ENCODE measurements at places on chromosomes 5 and 9.

GRCh38 chr5:172897481-172898217 lies 61.6 kb upstream of the RPL26L1 start:
- no peak for DNase-seq

DNA sequence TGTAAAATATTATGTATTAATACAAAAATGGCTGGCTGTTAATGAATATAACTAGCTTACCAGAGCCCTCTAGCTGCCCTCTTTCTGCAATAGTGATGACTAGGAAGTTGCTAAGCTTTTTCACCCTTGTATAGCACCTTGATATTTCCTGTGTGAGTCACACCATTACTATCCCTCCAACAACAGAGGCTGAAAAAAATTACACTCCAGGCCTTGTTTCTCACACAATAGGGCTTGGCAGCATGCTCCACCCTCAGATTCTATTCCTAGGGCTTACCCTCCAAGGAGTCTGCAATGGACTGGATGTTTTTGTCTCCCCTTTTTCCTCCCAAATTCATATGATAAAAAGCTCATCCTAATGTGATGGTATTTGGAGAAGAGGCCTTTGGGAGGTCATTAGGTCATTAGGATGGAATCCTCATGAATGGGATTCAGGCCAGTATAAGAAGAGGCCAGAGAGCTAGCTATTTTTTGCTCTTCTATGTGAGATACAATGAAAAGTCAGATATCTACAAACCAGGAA lies 184.6 kb upstream of the MAP1B start:
- DNase-seq: no peak

- DNase-seq: no peak
Measured at GRCh38 chr5:94335936-94336335, 282.5 kb downstream of the KIAA0825 start.

DNA sequence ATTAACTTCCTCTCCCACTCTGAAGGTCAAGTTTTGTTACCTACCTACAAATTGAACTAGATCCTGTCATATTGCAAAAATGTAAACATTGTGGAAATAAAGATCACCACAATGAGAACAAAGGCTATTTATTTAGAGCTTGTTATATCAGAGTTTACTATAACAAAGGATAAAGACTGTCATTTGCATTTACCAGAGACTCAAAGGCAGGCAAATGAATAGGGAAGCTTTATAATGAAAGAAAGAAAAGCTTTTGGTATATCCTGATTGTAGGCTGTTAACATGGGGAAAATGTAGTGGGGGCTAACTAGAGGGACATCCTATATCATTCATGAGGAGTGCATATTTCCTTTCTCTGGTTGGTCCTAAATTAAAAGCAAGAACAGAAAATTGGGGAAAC lies 403.5 kb upstream of the TYRP1 start:
- no peak for DNase-seq

- DNase-seq: no peak
Measured at GRCh38 chr5:104526866-104527265, 964.3 kb upstream of the NUDT12 start.

GRCh38 chr9:93203718-93204469 lies 20.0 kb downstream of the WNK2 start:
- DNase-seq: no peak

DNA sequence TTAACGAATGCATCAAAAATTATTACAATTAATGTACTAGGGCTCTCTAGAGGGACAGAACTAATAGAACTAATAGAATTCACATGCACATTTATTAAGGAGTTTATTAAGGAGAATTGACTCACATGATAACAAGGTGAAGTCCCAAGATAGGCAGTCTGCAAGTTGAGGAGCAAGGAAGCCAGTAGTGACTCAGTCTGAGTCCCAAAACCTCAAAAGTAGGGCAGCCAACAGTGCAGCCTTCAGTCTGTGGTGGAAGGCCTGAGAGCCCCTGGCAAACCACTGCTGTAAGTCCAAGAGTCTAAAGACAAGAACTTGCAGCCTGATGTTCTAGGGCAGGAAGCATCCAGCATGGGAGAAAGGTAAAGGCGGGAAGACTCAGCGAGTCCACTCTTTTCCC lies 633.8 kb downstream of the SEMA5A start:
- no peak for DNase-seq

GRCh38 chr9:93673021-93673838 lies 96.8 kb downstream of the PHF2 start:
- DNase-seq: no peak

GRCh38 chr9:136865041-136865767 lies 904 bp downstream of the EDF1 start:
- DNase-seq: no peak

GRCh38 chr9:127786773-127787104 lies 905 bp downstream of the CDK9 start:
- DNase-seq: no peak

DNA sequence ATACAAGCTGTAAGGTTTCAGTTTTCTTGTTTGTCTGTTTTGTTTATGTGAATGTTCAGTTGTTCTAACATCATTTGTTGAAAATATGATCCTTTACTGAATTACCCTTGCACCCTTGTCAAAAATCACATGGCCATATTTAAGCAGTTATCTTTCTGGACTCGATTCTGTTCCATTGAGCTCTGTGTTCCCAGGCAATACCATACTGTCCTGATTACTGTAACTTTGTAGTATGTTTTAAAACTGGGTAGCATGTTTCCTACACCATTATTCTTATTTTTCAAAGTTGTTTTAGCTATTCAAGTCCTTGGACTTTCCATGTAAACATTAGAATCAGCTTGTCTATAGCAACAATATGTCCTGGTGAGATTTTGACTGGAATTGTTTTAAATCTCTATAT lies 66.7 kb upstream of the PRSS3 start:
- no peak for DNase-seq

- no peak for DNase-seq
Measured at GRCh38 chr9:88772575-88772974, 218.7 kb upstream of the S1PR3 start.

DNA sequence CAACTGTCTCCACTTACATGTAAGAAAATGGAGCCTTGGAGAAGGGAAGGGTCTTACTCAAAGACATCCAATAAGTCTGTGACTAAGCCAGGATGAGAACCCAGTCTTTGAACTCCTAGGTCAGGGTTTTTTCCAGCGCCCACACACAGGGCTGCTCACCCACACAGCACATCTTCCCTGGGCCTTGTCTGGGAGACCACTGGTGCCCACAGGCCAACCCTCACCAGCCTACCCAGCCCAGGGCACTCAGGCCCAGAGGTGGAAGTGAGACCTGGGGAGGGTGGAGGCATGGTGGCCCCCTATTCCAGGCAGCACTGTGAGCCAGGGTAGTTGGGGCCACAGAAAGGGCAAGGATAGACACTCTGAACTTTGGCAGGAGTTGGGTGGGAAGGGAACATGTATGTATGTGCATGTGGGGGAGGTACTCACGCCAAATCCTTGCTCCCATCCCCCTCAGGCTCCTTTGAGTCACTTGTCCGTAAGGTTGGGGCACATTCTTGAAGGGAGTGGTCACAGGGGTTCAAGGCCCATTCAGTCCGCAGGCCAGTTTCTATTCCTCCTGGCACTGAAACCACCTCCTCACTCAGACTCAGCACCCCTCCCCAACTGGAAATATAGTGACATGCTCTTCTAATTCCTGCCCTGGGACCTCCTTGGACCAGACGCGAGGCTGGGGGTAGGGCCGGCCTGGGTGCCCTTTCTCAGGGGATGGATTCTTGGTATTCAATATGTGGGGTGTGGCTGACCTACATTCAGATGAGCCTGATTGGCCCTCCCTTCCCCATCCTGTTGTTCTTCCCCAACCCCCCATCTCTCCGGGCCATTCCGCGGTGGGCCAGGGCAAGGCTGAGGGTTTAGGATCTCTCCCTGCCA lies 2.9 kb upstream of the SLC4A9 start:
- DNase-seq: no peak

DNA sequence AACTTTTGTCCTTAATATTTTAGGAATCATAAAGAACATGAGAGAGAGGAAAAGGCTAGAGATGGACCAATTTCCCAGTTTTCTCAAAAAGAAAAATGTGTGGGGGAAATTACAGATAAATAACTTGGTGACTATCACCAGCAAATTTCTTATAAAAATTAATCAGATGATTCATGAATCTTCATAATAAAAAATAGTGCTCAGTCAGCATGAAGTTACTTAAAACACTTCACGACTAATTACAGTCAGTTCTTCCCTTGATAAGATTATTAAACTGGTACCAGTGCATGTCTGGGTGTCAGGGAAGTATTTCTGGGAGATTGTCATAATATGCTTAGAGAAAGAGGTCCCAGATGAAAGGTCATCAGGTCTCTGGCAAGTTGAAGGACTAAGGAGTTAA lies 133.0 kb downstream of the SNCAIP start:
- DNase-seq: no peak

GRCh38 chr5:149895416-149896345 lies 48.9 kb downstream of the PDE6A start:
- DNase-seq: no peak

DNA sequence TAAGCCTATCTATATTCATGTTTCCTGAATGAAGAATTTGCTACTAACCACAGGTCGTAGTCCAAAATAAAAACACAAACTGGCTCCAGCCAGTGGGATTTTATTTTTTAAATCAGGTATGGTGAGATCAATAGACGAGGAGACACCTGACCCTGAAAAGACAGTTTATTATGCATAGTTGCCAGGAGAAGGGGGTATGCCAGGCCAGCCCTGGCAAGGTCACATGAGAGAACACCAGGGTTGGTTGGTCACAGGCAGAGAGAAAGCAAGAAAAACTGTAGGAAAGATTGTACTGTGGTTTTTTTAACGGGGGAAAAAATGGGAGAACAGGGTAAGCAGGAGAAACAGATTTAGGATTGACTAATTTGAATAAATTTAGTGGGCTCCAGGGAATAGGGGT lies 125.3 kb downstream of the CDH18 start:
- no peak for DNase-seq

DNA sequence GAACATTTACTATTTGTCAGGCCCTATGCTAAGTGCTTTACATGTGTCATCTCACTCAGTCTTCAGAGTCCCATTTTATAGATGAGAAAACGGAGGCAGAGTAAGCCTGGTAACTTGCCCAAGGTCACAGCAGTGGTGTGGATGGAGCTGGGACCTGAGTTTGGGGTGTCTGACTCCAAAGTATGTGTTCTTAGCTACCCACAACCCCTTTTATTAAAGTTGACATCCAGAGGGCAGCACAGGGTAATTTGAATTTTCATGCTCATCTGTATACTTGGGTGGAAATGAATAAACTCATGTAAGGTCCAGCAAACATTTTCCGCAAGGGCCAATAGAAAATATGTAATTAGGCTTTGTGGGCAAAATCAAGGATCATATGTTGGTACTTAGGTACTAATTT lies 93.4 kb upstream of the SLC25A48 start:
- no peak for DNase-seq

- DNase-seq: no peak
Measured at GRCh38 chr9:92171822-92172221, 56.6 kb upstream of the SPTLC1 start.

DNA sequence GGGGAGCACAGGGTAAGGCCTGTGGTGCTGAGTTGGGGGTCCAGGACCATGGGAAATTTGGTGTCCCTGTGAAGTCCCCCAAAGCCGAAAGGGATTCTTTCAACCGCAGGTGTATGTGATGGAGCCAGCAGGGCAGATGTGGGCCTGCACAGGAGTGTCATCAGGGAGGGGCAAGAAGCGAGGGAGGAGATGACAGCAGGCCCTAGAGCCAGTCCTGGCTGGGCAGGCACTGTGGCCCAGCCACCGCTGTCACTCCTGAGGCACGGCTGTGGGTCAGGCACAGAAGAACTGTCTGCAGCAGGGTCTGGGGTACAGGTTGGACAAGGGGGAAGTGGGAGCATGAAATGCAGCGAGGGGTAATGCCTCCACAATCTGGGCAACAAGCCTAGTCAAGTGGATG lies 4.8 kb downstream of the HK3 start:
- no peak for DNase-seq

DNA sequence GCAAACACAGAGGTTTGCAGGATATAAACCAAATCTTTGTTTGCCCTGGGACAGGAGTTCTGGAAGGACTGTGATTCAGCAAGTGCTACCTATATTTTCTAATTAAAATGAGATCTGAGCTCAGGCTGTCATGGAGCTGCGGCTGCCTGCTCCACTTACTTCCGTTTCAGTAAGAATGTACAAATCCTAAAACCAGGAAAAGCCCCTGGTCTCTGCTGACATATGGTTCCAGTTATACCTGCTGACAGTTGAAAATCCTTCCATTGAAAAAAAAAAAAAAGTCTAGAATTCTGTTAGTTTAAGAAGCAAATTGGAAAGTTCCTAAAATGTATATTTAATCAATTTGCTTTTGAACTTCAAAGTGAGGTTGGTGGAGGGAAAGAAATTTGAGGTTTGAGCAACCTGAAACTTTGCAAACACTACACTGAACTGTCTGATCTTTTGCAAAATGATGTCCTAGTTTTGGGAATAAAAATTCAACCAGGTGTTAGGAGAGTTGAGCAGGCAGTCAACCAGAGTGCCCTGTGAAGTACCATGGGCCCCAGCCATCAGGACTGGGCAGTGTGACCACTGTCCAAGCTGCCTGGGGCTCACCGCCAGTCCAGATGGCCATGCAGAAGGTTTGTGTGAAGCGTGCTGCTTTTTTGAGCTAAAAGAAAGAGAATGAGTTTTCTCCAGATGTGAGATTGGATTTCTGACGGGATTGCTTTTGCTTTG lies 50.6 kb downstream of the SHB start:
- no peak for DNase-seq

DNA sequence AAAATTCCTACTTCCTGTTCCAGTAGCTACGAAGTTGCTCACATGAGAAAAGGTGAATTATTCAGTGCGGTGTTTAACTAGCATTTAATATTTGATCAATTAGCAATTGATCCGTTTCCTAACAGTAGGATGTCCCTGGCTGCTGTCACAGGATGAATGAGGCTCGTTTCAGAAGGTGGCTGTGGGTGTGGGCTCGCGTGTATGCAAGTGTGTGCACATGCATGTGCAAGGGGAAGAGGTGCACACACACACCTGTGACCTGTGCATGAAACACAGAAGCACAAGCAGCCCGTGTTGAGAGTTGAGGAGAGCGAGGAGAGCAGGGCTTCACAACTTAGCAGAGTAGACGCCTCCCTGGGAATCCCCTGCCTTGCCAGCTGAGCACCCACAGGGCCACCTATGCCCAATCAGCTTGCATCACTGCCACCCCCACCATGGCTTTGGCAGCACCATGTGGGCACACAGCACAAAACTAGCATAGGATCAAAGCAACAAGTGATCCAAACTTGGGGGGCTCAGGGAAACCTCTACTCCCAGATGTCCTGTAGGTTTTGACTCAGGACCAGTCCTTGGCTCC lies 107.2 kb downstream of the C5orf15 start:
- no peak for DNase-seq

DNA sequence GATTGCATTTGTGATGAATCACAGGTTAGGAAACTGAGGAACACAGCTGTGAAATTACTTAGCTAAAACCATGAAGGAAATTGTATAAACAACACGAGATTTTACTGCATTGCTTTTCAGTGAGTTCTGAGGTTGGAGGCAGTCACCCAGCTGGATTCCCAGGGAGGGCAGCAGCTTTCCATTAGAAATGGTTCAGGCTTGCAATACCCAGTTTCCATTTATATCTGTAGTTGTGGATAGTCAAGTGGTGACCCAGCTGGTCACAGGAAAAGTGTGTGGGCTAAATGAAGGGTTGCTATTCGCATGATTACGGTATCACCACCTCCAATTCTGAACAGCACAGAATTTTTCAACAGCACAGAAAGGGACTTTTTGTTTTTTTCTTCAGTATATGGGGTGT lies 34.3 kb upstream of the SPATA31D4 start:
- DNase-seq: no peak

- no peak for DNase-seq
Measured at GRCh38 chr9:16450578-16450977, 419.9 kb downstream of the BNC2 start.

- DNase-seq: no peak
Measured at GRCh38 chr9:121363622-121363961, 6.5 kb downstream of the STOM start.

- peak; percentile 27 for DNase-seq
Measured at GRCh38 chr5:32278406-32278805, 34.3 kb downstream of the MTMR12 start.

Data from stimulated activated CD8-positive, alpha-beta memory T cell treated with anti-CD3 and anti-CD28 coated beads, Interleukin-7, amount 100 ng/mL, for 48 hours (primary cell).